Left hindlimb (tissue), 1 donor: ENCODE measurements at places on chromosomes 7 and 10.

DNA sequence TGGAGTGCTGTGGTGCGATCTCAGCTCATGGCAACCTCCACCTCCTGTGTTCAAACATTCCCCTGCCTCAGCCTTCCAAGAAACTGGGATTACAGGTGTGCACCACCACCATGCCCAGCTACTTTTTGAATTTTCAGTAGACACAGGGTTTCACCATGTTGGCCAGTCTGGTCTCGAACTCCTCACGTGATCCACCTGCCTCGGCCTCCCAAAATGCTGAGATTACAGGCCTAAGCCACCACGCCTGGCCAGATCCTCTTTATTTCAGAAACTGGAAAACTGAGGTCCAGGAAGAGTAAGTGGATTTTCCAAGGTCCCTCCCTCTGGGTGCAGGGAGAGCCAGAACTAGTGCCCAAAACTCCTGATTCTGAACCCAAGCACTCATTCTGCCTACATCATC, 413.1 kb upstream of the AUTS2 start:
- no peak for DNase-seq

GRCh38 chr10:12061124-12061523, 7.6 kb upstream of the DHTKD1 start:
- no peak for DNase-seq

DNA sequence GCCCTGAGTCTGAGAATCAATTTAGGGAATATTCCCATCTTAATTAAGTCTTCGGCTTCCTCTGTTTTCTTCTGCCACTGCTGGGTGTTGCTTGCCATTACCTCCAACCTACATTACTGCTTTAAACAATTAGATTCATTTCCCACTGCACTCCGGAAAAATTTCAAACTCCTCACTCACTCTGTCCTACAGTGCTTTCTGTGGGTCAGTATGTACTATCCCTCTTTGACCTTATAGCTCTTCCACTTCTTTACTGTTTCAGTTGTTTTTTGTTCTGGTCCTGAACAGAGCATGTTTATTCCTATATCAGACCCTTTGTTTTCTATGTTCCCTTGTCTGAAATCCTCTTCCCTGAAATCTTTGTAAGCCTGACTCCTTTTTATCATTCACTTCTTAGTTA, 160.6 kb downstream of the MAGI2 start:
- DNase-seq = no peak

GRCh38 chr7:151411551-151411950, 1.7 kb upstream of the WDR86 start:
- DNase-seq = peak; percentile 23

- no peak for DNase-seq
These were observed 42.2 kb downstream of the BMPR1A start for GRCh38 chr10:86798611-86799010.

DNA sequence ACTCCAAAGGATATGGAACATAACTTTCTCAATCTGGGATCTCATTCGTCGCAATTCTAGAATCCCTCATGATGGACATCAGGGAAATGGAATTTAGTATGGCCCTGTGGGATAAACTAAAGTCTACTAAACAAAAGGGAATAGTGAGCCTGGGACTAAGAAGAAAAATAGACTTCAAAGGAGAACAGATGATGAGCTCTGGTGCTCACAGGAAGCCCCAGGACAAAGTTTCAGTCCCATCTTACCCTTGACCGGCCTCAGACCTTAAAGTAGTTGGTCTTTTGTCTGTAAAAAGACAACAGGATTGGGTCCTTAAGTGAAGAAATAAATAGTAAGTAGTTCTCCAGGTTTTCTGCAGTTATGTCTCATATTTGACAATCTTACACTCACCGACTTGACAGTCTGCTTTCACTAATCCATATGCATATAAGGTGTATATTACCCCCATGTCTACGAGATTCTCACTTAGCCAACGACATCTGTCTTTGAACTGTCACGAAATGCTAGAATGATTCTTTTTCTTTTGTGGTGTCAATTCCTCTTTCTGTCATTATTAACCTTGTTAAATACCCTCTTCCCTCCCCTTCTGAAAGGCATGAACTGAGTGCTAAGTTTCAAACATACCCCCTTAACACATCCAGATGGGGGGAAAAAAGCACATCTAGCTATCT, 10.9 kb upstream of the IKZF1 start:
- DNase-seq = no peak

GRCh38 chr7:26553128-26553527, 261.5 kb downstream of the SNX10 start:
- no peak for DNase-seq

GRCh38 chr10:86958116-86958900, at the start of gene SNCG:
Gene SNCG, plus strand, starts transcription at chr10:86958599. Its CDS starts 99 bp downstream, at chr10:86958698.
- DNase-seq = peak; percentile 57

GRCh38 chr7:140841166-140841715, 83.5 kb downstream of the BRAF start:
- no peak for DNase-seq

- no peak for DNase-seq
These were observed 20.0 kb downstream of the LRRC4 start for GRCh38 chr7:128011131-128011661.

DNA sequence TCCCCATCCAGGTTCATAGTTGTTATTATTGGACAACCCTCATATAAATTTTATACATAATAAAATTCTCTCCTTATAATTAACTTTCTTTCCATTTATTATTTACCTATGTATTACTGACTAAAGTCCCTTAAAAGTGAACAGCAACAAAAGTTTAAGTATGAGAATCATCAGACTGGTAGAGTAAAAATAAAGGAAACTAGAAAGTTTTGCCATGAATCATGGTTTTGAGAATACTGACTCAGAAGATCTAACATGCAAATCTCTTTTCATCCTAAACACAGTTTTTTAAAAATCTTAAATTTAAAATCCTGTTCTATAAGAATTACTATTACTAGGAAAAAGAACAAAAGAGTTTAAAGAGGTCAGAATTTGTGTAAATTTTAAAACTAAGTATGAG, 32.1 kb downstream of the HERC4 start:
- DNase-seq = no peak

DNA sequence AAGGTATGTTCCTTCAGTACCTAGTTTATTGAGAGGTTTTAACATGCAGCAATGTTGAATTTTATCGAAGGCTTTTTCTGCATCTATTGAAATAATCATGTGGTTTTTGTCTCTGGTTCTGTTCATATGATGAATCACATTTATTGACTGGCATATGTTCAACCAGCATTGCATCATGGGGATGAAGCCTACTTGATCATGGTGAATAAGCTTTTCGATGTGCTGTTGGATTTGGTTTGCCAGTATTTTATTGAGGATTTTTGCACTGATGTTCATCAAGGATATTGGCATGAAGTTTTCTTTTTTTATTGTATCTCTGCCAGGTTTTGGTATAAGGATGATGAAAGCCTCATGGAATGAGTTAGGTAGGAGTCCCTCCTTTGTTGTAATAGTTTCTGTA, 204.0 kb upstream of the GNAI1 start:
- no peak for DNase-seq

GRCh38 chr7:107021600-107021999, 22.9 kb upstream of the PRKAR2B start:
- no peak for DNase-seq

DNA sequence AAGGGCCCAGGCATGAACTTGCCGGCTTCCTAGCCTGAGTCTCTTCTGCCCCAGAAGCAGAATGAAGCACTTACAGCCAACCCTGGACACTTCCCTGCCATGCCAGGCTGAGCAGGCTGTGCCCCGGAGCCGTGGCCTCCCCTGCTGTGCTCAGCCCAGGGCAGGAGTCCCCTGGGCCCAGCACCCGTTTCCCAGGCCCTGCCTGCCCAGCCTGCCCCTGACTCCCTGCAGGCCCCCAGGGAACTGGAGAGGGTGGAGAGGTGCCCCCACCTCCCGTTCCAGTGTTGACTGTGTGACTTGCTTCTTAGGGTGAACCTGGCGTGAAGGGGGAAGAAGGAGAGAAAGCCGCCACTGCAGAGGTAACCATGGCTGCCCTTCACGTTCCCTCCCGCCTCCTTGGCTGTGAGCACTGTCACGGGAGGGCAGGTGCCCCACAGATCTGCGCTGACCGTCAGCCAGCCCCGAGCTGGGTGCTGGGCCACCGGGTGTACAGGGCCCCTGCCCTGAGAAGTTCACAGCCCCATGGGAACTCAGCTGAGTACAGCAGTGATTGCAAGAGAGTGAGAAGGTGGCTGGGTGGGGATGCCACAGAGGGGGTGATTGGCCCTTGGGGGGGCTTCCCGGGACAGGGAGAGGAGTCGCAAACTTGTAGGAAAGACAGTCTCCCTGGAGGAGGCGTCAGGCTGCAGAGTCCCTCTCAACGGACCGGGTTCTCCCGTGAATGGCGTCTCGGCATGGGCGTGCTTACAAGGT, 75.9 kb downstream of the MYL10 start:
- peak; percentile 12 for DNase-seq

DNA sequence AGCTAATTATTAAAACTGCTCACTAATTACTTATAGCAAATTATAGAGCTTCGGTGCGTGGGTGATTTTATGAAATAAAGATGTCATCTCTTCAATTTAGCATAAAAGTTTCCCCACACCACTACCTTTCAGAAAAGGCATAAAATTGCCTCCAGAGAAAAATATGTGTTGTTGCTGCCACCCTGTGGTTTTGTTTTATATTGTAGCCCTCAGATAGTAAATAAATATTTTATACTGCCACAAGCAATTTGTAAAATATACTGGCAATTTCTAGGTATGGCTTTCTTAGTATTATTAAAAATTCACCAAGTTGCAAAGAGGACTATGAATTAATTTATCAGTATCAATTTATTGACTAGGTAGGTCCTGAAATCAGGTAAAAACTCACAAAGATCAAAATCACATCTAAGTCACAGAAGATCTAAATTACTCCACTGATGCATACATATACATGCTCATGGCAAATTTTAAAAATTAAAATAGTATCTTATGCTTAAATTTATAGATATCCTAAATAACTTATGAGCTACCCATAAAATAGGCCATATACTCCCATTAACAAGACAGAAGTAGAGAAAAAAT, 26.5 kb downstream of the ASNS start:
- no peak for DNase-seq

DNA sequence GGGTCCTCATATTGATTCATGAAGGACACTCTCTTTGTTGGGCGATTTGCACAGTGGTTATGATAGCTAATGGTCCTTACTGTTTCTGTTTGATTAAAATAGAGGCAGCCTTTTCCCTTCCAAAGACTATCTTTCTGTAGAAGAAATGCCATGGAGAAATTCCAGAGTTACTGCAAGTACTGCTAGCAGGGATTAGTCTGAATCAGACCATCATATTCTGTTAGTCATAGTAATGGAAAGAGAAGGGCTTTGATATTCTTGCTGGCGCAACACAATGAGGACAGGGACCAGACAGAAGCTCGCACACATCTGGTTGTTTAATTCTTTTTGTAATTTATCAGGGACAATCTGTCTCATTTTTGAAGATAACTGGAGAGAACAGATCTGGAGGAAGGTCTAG, 304.5 kb upstream of the FZD8 start:
- DNase-seq = no peak

GRCh38 chr10:78331391-78331922, 297.8 kb downstream of the RPS24 start:
- peak; percentile 59 for DNase-seq

- peak; percentile 75 for DNase-seq
These were observed 21.0 kb upstream of the LRRC17 start for GRCh38 chr7:102891693-102892261.

- DNase-seq = peak; percentile 40
These were observed 59.6 kb downstream of the ZRANB1 start for GRCh38 chr10:125001313-125002046.

- no peak for DNase-seq
These were observed 17.3 kb downstream of the KLLN start for GRCh38 chr10:87846023-87846422.
